ENCODE measurements at places on chromosomes 12 and 14.

- no peak for DNase-seq
Measured at GRCh38 chr14:94643316-94644101, 31.3 kb downstream of the SERPINA3 start.

DNA sequence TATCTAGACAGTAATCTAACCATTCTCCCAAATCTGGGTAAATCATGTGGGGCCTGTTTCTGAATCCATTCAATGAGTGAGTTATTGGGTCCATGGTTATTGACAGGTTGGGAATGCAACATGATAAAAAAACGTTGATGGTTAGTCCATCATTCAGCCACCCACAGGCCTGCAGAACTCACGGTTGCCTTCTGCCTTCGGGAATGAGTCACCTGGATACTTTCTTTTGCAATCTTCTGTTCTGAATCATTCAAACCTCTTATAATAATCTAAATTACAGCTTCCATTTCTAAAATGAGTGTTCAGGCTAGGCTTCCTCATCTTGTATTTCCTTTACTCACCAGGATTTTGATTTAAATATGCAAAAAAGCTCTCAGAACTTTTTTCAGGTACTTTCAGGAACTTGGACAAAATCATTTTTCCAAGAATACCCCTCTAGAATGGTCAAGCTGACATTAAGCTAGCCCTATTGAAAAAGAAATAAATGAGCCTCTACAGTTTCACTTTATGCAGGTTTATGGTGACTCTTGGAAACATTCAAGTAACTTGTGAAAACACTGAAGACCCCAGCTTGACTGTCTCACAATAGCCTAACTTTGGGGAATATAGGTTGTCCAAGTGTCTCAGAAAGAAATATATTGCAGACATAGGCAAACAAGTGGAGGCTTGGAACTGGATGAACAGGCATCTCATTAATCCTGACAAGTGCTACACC is 94.4 kb downstream of the KCNK10 start:
- DNase-seq, result no peak

- DNase-seq, result no peak
Measured at GRCh38 chr12:52527121-52527800, 7.1 kb upstream of the KRT5 start.

GRCh38 chr14:70622111-70622712 is 19.5 kb upstream of the TTC9 start:
- peak; percentile 30 for DNase-seq

DNA sequence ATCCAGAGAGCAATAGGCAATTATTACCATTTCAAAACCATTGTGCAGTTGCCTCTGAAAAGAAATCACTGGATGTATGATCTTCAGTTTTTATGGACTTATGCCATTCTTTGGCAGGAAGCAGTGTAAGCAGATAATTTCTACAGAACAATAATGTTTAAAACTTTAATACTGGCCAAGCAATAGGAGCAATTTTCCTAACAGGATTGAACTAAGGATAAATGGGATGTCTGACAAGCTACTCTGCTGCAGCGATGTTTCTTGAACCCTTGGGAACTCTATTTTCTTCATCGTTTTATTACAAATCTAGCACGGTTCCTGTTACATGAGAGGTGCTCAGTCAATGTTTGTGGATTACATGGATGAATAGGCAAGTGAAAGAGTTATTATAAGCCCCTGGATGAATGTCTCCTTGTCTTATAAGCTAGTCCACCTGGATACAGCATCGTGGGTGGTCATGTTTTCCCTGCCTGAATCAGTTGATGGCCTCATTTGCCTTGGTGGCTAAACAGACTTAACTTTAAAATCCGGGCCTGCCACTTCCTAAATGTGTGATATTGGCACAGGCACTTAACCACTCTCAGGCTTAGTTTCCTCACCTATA is 68.2 kb upstream of the MDM1 start:
- DNase-seq, result peak; percentile 69

GRCh38 chr12:91380631-91381030 is 198.0 kb upstream of the DCN start:
- DNase-seq, result peak; percentile 74
